Right atrium auricular region (tissue), 2 donors: ENCODE measurements at places on chromosomes 4 and X. TPM values are rescaled to one million over a fixed set of nuclear protein-coding genes. Genes with fewer than 3 reads are reported as not detected.

- no peak for DNase-seq
Measured at GRCh38 chrX:153725832-153726285, 1.2 kb downstream of the ABCD1 start.

- DNase-seq, result no peak
Measured at GRCh38 chr4:83248486-83248885, 36.1 kb downstream of the COQ2 start.

Gene GRPR
- 0.37 TPM for total RNA-seq

- DNase-seq, result no peak
Measured at GRCh38 chr4:152455311-152455710, 80.6 kb downstream of the FBXW7 start.

DNA sequence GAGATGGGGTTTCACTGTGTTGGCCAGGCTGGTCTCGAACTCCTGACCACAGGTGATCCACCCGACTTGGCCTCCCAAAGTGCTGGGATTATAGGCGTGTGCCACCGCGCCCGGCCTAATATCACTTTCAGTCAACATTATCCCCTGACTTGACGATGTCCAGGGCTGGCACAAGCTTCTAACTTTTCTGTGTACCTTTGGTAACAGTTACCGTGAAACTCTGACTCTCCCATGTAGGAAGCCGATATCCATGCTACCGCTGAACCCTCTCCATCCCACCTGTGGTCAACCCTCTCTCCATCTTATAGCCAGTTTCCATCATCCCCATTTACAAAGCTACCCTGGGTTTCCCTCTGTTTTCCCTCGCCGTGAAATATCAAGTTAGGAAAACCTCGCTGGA, 77.5 kb downstream of the CRLF2 start:
- peak; percentile 5 for DNase-seq

DNA sequence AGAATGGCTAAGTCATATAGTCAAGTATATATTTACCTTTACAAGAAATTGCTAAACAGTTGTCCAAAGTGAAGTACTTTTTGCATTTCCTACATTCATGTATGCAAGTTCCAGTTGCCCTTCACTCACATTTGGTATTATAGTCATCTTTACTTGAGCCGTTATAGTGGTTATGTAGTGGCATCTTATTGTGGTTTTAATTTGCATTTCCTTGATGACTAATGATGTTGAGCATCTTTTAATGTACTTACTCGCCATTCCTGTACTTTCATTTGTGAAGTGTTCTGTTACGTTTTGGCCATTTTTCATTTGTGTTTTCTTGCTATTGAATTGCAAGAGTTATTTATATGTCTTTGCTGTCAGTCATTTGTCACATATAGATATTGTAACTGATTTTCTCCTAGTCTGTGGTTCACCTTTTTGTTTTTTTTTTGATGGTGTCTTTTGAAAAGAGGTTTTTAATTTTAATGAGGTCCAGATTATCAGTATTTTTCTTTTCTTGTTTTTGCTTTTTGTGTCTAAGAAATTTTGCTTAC, 27.6 kb downstream of the ARFIP1 start:
- no peak for DNase-seq

GRCh38 chr4:39975488-39976089, 2.1 kb downstream of the PDS5A start:
- no peak for DNase-seq

GRCh38 chr4:122617597-122618593, 3.0 kb downstream of the IL21 start:
- DNase-seq, result no peak

GRCh38 chr4:26071688-26072087, 157.7 kb downstream of the SMIM20 start:
- DNase-seq, result no peak

DNA sequence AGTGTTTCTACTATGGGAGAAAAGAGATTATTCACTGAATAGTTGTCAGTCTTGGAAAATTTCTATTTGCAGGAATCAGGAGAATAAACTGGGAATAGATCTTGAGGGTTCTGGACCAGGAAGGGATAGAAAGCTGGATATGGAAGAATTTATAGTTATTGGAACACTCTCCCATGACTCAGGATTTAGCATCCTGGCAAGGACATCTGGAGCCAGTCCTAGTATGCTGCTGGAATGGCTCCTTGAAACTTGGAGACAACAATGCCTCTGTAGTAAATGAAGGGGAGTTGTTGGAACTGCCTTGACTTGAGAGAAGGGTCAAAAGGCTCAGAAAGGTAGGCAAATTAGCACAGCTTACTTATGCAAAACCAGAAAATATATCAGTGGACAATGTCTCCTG, 23.5 kb upstream of the THOC2 start:
- DNase-seq, result no peak

Gene ADAMTS3
- 2.8 TPM for total RNA-seq

DNA sequence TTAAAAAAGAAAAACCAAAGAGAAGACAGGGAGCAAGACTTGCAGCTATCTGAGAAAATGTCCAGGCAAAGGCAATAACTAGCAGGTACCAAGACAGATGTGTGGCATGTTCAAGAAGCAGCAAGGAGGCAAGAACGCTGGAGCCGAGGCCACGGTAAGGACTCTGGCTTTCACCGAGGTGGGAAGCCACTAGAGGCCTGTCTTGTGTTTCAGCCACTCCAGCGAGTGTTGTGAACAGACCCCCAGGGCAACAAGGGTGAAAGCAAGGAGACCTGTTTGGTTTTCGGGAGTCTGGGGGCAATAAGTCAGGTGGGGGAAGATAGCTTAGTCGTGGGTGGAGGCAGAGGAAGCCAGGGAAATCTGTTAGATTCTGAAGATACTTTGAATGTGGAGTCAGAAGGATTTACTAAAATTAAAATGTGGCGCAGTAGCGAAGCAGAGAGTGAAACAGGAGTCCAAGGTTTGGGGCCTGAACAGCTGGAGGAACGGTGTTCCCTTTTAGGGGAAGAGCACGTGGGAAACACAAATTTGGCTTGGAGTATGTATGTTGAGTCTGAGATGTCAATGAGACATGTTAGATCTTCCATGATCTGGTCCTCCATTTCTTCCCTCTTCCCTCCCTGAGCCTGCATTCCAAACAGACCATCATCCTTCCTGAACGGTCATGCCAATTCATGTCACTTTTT, 3.1 kb downstream of the WDR1 start:
- DNase-seq, result no peak

DNA sequence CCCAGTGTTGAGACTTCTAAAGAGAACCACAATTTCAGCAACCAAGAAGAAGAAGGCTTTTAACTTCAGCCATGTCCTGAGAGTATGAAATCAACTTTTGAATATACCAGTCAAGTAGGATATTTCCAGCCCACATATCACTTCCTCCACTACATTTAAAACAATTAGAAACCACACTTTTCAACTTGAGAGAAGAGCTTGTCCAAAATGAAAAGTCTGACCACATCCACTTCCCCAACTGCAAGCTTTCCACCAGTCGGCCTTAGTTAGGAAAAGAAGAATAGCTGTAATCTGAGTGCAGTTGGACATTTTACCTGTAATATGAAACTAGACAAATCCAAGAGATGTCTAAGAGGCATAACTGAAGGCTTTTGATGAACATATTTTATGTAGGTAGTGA, 101.9 kb upstream of the SLC7A11 start:
- no peak for DNase-seq

- no peak for DNase-seq
Measured at GRCh38 chr4:73421708-73422457, 14.1 kb upstream of the AFP start.

DNA sequence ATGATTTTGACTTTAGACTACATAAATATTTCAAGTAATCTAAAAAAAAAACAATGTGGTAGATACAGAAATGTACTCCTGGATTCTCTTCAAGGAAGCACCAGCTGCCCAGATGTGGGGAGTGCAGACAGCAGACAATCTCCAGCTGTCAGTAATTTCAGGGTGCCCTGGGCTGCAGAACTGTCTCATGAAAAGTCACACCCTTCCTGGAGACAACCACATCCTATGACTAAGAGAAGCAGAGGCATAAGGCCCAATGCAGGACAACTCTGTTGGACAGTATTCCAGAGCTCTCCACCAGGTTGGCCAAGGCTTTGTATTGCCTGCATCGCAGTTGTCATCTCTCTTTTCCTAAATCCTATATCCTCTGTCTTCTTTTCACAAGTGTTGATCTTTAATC, 34.4 kb upstream of the BLTP1 start:
- DNase-seq, result no peak

DNA sequence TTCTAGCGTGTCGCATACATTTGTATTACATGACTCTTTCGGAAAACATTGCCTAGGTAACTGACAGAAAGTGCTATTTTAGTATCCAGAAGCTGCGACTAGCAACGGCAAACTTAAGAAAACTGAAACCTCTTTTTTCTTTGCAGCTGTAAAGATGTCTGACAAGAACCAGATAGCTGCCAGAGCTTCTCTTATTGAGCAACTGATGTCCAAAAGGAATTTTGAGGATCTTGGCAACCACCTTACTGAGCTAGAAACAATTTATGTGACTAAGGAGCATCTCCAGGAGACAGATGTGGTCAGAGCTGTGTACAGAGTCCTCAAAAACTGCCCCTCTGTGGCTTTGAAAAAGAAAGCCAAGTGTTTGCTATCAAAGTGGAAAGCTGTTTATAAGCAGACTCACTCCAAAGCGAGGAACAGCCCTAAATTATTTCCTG, 9.4 kb downstream of the TCEANC start:
- DNase-seq, result no peak

DNA sequence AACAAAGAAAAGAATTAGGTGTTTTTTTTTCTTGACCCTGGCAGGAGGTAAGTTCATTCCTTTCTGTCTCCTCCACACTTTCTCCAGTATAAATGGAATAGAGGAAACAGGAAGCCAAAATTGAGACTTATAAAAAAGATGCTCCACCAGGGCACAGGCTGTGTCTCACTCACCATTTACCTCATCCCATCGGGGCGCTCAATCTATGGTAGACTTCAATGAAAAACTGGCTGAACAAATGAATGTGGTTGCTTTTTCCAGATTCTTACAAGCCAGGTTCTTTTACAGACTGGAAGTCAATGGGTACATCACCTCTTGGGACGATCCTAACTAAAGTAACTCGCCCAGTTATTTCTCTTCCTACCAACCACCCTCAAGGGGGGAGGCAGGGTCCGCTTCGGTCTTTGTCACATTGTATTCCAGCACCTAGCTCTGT, 685 bp downstream of the COMMD8 start:
- no peak for DNase-seq

- DNase-seq, result no peak
Measured at GRCh38 chr4:41784191-41784979, 35.9 kb upstream of the PHOX2B start.

DNA sequence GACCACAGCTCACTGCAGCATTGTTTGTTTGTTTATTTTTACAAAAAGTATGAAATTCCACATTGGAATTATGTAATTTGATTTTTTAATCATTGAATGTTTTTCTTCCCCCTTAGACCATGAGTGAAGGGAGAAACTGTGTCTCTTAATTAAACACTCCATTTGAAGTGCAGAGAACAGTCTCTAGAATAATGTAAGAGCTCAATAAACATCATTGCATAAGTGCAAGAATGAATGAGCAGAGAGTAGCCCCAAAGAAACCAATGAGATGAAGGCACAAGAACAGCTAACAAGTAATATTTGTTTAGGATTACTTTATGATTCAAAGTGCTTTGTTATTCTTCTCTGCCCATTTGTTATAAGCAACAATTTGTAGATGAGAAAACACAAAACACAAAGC, 921.3 kb upstream of the LCORL start:
- no peak for DNase-seq

- no peak for DNase-seq
Measured at GRCh38 chrX:118459494-118459893, 36.1 kb upstream of the DOCK11 start.

GRCh38 chr4:126838941-126839679, 793.6 kb upstream of the INTU start:
- DNase-seq, result no peak

Gene GPC3
- total RNA-seq, result 3.5 TPM
